Naive thymus-derived CD4-positive, alpha-beta T cell (primary cell): ENCODE measurements at places on chromosomes 5 and 9. TPM values are rescaled to one million over a fixed set of nuclear protein-coding genes. Genes with fewer than 3 reads are reported as not detected.

The FBXL7 gene
- total RNA-seq, result not detected in 2 replicates

DNA sequence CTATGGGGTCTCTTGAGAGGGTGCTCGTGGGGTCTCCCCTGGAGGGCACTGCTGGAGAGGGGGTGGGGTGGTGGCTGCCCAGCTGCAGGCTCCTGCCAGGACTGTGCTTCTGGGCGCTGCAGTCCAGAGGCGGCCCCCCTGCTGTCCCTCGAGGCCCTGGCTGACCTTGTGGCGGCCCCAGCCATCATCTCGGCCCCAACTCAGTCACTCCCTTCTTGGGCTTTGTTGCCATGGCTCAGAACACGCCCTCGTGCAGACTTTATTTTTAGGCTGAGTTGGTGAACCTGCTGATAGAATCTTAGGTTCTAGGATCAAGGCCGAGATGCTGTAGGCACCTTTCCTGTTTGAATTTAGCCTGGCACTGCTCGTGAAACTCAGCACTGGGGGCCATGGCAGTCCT, 22.8 kb downstream of the FBXW5 start:
- DNase-seq, result no peak

DNA sequence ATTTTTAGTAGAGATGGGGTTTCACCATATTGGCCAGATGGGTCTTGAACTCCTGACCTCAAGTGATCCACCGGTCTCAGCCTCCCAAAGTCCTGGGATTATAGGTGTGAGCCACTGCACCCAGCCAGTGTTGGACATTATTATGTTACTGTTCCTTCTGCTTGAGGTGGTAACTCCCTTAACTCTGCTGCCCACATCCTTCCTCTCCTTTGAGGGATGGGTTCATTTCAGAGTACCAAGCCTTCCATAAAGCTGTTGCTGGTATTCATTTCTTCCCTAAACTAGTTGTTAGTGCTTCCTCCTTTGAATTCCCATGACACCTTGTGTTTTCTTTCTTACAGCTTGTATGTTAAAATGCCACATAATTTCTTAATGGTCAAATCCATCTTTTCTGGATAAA, 54.0 kb downstream of the CTNNA1 start:
- no peak for DNase-seq

DNA sequence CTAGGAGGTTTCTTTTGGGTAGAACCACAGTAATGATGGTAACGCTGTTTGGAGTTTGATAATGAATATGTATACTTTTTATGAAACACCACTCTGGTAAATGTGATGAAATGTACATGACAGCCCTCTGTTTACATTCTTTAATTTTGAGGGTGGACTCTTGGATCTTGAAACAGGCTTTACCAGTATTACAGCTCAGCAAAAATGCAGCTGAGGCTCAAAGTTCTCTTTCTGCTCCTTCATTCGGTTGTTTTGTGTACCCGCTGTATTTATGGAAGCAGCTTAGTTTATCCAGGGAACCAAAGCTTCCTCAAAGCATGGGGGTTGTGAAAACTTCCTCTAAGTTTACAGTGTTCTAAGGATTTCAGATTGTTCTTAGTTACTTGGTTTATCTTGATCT, 11.1 kb downstream of the GAPVD1 start:
- DNase-seq, result no peak

- no peak for DNase-seq
Observed at GRCh38 chr5:180067986-180068385, 3.6 kb downstream of the RNF130 start.

The CYSRT1 gene
- total RNA-seq, result 0.45 TPM
